Hair follicle dermal papilla cell (primary cell): ENCODE measurements at places on chromosomes 2 and 18. TPM values are rescaled to one million over a fixed set of nuclear protein-coding genes. Genes with fewer than 3 reads are reported as not detected.

CHRND gene
- total RNA-seq = not detected in 2 replicates

ABCG5 gene
- not detected in 2 replicates for total RNA-seq

ALPG gene
- total RNA-seq = not detected in 2 replicates

SLC4A5 gene
- 0.81 and 1.1 TPM in 2 replicates for total RNA-seq

KCNS3 gene
- total RNA-seq = 1.3 and 2.4 TPM in 2 replicates

AMER3 gene
- not detected in 2 replicates for total RNA-seq

SLC5A7 gene
- total RNA-seq = not detected in 2 replicates

PAX3 gene
- 5.8 and 8.1 TPM in 2 replicates for total RNA-seq

LOXHD1 gene
- total RNA-seq = not detected in 2 replicates

YIPF4 gene
- total RNA-seq = 16.2 and 19.3 TPM in 2 replicates

ELP2 gene
- total RNA-seq = 93.9 and 122 TPM in 2 replicates

DNAJC5G gene
- not detected in 2 replicates for total RNA-seq
